ENCODE measurements at places on chromosomes 6 and 20.

GRCh38 chr6:17813542-17813941 lies 106.8 kb upstream of the NUP153 start:
- no peak for DNase-seq

DNA sequence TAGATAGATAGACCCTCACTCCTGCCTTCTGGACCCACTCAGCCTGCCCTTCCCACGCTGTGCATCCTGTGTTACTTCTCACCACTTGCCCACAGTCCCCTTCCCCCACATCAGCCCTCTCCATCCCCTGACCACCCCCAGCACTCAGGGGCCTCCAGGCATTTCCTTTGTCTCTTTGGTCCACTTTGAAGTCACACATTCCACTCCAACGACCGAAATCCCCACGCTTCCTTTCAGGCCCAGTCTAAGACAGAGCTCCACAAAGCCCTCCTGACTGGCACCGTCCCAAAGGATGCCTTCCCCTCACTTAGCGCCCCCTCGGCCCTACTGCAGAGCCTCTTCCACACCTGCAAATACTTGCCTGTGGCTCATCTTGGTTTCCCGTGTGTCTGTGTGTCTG lies 83.8 kb downstream of the FOXF2 start:
- DNase-seq, result no peak

GRCh38 chr6:4512051-4512471 lies 264.1 kb upstream of the CDYL start:
- no peak for DNase-seq

DNA sequence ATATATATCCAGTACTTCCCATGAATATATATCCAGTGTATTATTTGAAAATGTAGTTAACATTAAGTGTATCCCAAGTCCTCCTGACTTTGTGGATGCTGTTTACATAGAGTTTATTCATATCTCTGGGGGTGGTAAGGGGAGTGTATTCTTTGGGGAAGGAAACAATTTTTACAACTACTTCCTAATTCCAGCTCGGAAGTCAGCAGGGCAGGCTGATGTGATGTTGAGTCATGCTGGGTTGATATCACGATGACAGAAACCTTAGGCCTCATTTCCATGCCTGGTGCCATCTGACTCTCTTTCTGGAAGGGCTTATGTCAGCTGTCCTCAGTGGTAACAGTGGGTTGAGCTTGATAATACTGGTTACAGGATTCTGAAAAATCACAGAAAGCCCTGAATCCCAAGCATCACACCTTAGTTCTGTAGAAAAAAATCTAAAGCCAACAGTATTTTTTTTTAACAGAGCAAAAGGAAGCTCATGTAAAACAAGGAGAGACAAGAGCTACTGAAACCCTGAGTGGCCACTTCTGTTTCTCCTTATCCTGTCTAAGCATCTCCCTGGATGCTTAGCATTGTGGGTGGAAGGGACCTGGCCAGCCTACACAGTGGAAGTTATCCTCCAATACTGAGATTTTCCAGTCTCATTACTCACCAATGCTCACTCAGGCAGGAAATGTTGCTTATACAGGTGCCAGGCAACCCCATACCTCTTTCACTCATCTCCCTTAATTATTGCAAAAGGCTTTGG lies 75.2 kb upstream of the IYD start:
- DNase-seq, result no peak

DNA sequence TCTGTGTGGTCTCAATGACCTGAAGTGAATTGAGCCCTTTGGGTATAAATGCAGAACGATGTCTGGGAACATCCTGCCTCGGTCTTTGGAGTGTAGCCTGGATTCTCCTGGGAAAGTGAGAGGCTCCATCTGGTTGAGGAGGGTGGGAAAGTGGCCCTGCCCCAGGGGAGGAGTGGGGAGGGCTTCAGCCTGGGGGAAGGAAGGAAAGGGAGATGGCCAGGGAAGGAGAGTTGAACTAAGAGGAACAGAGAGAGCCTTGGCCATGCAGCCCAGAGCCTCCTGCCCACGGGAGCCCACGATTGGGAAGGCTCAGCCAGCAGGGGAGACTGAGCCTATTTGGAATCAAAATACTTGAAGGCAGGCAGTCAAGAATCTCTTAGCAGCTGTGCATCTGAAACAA lies 2.3 kb upstream of the EPB41L1 start:
- no peak for DNase-seq

DNA sequence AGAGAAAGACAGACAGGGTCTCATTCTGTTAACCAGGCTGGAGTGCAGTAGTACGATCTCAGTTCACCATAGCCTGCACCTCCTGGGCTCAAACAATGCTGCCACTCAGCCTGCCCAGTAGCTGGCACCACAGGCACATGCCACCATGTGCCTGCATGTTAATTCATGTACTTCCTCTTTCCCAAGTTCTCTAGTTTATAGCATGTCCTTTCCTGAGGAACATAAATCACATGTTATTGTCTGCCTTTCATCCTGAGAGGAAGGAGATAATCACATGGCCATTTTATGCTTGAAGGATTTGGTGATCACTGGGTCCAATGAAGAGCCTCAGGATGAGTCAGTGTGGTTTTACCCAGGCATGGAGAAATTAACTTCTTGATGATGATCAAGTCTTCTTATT lies 47.9 kb downstream of the COL11A2 start:
- DNase-seq, result no peak

DNA sequence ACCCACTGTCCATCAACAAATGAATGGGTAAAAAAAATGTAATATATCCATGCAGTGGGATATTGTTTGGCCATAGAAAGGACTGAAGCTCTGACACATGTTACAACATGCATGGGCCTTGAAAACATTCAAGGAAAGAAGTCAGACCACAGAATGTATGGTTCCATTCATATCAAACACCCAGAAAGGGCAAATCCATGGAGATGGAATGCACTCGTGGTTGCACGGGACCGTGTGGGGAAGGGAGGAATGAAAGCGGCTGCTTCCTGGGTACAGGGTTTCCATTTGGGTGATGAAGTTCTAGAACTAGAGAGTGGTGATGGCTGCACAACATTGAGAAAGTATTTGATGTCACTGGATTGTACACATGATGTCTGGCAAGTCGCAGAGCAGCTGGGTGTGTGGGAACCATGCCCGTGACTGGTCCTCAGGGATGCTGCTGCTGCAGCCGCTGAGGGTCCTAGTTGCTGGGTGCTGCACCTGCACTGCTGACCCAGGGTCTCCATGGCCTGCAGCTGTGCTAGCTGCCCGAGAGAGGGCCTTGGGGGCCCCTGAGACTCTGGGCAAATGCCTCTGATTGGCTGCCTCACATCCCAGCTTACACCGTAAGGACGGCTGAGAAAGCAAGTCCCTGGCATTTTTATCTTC lies 220.3 kb downstream of the NRN1 start:
- no peak for DNase-seq

DNA sequence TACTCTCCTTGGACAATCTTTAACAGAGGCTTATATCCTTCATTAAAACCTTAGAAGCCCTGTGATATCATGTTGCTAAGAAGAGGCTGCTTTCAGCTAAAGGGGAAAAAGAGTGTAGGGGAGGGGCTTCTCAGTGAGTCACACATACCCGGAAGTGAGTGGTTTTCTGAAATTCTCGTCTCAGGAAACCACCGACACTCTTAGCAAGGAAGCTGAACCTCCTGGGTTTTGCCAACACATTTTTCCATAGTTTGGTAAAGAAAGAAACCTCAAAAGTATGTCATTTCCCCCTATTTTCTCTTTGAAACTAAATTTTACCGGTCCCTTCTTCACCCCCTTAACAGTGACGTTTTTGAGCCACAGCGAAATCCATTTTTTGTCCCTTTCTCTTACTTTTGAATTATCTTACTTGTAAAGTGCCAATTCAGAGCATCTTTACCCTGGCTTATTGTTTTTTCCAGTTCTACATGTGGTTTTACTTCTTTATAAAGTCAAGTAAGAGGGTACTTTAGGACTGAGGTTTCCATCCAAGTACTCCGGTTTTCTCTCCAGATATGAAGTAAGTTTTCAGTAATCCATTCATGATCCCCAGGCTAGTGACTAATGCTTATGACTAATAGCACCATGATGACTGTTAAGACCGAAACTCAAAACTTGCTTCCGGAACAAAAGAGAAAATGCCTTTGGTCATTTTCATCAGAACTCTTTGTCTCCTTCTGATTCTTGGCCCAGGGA lies 219.3 kb downstream of the ARHGAP18 start:
- peak; percentile 35 for DNase-seq

GRCh38 chr20:32479697-32480171 lies 105.4 kb downstream of the NOL4L start:
- DNase-seq, result no peak

GRCh38 chr6:57162516-57162915 lies 9.6 kb upstream of the BAG2 start:
- DNase-seq, result no peak

DNA sequence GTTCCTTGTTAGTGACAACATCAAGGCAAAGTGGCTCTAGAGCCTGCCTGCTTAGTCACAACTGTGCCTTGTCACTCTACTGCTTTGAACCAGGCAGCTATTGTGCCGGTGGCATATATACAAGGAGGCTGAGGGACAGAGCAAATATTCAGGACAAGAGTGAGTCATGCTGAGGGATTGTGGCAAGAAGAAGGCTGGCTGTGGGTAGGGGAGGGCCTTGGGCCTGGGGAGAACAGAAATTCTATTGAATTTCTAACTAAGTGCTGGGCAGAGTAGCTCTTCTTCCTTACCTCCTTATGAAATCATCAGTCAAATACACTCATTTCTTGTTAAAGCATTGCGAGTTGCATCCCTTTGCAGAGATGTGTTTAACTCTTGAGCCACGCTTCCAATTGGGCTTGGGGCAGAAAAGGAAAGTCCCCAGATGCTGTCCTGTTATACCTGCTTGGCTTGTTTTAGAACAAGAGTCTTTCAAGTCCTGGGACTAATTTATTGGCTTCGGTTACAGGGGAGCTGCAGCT lies 59.7 kb downstream of the PFDN4 start:
- DNase-seq, result no peak

DNA sequence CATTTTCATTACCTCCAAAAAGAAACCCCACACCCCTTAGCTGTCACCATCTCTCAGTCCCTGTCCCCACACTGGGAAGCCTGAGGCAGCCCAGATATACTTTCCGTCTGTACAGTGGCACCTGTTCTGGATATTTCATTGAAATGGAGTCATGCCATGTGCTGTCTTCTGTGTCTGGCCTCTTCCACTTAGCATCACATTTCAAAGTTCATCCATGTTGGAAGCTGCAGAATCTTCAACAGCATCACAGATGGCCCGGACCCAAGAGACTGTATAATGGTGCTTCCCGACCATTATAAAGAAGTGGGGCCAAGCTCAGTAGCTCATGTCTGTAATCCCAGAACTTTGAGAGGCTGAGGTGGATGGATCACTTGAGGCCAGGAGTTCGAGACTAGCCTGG lies 58.4 kb downstream of the DLGAP4 start:
- no peak for DNase-seq

GRCh38 chr20:54793291-54793992 lies 318.0 kb downstream of the DOK5 start:
- no peak for DNase-seq

GRCh38 chr20:13109658-13110057 lies 100.9 kb downstream of the SPTLC3 start:
- no peak for DNase-seq

- DNase-seq, result no peak
These were observed 128.6 kb upstream of the SLC22A23 start for GRCh38 chr6:3585320-3585935.

DNA sequence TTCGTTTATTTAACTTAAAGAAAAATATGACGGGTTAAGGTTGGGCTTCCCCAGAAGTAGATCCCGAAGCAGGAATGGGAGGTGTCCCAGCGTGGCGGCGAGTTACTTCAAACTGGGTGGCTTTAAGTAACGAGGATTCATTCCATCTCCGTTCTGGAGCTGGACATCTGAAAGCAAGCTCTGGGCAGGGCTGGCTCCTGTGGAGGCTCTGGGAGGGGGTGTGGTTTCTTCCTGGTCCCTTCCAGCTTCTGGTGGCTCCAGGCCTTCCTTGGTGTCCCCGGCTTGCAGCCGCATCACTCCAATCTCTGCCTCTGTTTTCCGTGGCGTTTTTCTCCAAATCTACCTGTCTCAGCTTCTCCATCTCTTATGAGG lies 47.3 kb upstream of the BHLHE23 start:
- DNase-seq, result no peak

DNA sequence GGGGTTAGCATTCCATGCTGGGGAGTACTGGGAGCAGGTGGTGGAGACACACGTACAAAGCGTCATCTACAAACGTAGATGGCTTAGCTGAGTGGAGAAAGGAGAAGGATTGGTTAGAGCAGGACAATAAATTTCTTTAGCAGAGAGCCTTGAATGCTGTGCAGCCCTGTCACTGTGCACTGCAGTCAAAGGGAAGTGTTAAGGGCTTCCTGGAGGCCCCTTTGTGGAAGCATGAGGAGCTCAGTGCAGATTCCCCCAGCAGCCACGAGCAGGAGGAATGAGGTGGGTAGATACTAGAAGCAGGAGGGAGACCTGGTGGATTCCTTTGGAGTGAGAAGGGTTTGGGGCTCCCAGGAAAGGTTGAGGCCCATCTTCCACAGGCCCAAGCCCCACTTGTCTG lies 6.1 kb upstream of the TREML4 start:
- DNase-seq, result no peak

DNA sequence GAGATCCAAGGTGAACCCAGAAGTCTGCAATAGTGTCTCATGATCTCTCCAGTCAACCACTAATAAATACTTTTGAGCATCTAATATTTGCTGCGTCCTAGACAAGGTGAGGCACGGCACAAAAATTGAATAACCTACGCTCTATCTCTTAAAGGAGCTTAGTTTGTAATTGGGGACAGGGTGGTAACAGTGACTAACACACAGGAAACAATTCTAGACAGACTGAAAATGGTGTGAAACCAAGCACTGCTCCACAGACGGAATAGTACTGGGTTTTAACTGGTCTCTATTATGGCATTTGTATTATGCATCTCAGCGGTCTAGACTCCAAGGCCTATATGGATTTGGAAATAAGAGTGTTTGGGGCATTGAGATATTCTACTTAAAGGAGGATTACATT lies 120.1 kb downstream of the CLIC5 start:
- no peak for DNase-seq

DNA sequence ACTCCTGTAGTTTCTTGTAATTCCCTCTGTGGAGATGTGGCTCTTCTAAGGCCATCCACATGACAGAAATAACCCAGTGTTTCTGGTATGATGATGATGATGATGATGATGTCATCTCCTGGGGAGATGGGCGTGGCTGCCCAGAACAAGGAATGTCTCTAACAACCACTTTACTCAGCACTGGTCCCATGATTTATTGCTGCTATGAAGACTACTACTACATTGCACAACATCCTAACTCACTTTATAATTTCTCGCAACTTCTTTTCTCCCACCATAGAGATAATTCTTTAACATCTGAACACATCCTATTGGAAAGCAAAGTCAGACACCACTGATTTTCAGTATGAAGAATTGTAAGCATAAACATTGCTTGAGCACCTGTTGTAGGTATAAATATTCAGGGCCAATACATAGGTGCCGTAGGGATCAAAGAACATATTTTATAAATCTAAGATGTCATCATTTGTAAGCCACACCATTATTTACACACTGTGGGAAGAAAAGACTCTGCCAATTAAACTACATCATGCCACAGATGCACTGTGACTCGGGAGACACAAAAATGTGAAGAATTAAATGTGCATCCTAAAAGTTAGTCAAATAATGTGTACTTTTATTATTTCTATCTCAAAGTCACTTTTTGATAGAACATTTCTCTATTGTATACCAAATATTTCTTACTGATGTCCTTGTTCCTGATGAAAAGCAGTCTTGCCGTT lies 6.4 kb downstream of the TPMT start:
- DNase-seq, result no peak

- DNase-seq, result no peak
These were observed 23.5 kb downstream of the OGFRL1 start for GRCh38 chr6:71312089-71312488.
